ENCODE measurements at places on chromosomes 6 and 20.
A peak's percentile ranks its signal among the peaks of the same experiment; 100 is the strongest.

GRCh38 chr6:168420084-168420483 lies 20.9 kb upstream of the SMOC2 start:
- no peak for DNase-seq

- peak; percentile 39 for DNase-seq
Measured at GRCh38 chr6:17012421-17013225, 89.2 kb upstream of the STMND1 start.

DNA sequence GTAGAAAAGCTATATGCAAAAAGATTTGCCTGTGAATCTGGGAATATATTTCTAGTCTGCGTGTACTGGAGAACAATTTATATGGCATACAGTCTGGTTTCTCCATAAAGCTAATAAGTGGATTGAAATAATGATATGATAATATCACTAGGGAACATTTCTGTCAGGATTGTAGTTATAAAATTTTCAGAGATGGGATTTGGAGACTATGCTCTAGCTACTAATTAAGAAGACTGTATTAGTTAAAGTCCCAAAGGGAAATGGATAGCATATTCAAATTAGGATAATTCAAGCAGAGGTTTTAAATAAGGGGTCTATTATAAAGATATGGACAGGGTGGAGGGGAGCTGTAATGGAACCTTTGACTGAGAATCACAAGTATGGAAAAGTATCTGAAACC lies 7.2 kb upstream of the STX11 start:
- DNase-seq: no peak

GRCh38 chr20:9968015-9968414 lies 66.8 kb upstream of the ANKEF1 start:
- no peak for DNase-seq

GRCh38 chr6:4356899-4357659 lies 221.7 kb upstream of the ECI2 start:
- DNase-seq: no peak

DNA sequence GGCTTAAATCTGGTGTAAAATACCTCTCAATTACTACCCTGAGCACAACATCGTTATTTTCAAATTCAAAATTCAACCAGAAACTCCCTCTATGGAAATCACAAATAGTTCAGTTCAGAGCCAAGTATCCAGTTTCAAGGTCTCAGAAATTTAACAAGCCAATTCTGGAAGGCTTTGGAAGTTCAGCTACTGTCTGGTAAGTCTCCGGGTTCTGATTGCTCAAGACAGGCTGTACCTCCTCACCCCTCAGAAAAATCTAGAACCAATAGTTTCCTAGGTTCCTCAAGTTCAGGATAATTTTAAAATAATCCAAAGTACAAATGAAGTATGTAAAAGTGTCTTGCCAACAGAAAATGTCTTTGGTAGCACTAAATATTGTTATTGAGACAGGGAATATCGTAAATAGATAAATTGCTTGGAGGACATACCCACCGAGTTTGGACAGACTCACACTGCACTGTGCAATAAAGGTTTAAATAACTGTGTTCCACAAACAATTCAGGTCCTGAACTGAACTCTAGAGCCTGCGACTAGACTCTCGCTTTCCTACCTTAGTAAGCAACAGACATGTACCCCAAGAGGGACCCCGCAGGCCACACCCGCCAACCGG lies 729 bp downstream of the ATG5 start:
- no peak for DNase-seq

DNA sequence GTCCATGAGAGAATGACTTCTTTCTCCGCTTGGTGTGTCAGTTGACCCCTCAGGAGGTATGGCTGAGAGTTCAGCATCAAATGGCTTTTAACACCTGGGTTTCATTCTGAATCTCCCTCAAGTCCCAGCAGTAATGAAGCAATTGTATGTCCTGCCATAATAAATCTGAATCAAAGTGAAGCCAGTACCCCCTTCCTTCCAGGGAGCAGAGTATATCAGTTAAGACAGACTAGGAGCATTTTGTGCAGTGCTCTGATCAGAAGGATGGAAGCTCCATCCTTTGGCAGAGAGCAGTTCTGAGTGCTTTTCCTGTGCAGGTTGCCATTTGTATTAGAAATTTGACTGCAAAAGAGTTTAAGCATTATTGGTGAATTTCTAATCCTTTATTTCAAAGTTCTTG lies 46.9 kb upstream of the SPACA1 start:
- no peak for DNase-seq

DNA sequence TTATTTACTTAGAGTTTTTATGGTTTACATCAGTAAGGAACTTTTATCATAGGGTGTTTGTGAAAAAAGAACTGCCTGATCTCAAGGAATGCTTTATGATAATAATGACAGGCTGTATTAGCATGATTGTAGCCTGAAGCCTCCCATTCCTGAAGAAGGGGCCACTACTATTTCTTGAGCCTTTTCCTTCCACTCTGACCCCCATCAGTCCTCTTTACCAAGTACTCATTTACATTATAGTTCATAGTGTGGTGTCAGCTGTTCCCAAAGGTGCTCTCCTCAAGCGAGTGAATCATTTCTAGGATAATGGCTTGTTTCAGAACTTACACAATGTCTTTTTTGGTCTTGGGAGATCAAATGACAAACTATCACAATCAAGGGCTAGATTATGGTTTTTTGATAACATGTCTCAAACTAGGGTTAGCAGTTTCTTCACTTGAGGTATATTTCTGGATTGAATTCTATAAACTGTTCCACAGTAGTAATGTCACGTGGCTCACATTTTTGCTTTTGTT lies 283.6 kb downstream of the CDKAL1 start:
- no peak for DNase-seq

GRCh38 chr20:24676353-24676977 lies 207.0 kb downstream of the SYNDIG1 start:
- no peak for DNase-seq

DNA sequence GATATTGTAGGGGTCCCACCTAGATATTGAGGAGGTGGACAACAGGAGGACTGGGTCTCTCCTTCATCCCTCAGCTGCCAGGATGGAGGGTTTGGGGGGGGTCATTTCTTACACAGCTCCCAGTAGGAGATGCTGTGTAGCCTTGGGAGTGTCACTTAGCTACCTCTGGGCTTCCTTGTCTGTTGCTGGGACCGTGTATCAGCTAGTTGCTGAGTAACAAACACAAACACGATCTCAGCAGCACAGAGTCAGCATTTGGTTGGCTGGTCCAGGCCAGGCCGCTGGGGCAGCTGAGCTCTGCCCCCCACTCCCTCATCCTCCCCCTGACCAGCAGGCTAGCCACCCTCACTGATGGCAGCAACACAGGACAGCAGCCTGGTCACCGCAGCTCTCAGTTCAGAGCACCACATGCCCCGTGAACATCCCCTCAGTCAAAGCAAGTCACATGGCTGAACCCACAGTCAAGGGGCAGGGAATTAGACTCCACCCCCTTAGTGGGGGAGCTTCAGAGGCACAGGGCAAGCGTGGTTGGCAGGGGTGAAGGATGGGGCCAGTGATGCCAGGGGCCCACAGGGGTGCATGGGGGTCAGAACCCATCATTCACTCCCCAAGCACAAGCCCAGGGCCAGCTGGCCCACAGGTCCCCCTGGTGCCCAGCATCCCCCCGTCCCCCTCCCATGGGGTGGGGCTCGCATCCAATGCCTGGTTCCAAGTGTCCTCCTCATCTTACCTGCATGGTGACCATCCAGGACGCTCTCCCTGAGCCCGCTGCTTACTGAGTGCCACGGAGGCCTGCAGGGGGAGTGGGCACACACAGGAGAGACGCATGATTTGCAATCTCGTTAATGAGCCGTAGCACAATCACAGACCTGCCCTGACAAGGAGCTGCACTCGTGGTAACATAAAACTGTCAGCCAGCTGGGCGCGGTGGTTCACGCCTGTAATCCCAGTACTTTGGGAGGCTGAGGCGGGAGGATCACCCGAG lies 112.4 kb downstream of the TAF4 start:
- no peak for DNase-seq

DNA sequence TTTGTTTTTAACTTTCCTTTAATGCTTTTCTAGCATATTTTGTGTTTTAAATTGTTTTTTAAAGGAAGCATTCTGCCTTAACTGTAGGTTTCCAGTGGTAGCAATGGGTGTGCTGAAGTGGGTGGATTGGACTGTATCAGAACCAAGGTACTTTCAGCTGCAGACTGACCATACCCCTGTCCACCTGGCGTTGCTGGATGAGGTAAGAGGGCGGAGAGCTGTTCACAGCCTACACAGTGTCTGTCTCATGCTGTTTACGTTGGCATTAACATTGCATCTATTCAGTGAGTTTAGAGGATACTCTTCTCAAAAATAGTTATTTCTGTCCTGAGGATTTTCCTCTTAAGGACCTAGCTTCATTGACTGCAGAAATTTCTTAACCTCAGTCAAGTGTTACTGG lies 11.9 kb downstream of the NELFCD start:
- DNase-seq: no peak

- DNase-seq: no peak
Measured at GRCh38 chr6:155599561-155599960, 143.9 kb upstream of the NOX3 start.

GRCh38 chr6:37433657-37434271 lies 743 bp downstream of the CMTR1 start:
- DNase-seq: no peak

DNA sequence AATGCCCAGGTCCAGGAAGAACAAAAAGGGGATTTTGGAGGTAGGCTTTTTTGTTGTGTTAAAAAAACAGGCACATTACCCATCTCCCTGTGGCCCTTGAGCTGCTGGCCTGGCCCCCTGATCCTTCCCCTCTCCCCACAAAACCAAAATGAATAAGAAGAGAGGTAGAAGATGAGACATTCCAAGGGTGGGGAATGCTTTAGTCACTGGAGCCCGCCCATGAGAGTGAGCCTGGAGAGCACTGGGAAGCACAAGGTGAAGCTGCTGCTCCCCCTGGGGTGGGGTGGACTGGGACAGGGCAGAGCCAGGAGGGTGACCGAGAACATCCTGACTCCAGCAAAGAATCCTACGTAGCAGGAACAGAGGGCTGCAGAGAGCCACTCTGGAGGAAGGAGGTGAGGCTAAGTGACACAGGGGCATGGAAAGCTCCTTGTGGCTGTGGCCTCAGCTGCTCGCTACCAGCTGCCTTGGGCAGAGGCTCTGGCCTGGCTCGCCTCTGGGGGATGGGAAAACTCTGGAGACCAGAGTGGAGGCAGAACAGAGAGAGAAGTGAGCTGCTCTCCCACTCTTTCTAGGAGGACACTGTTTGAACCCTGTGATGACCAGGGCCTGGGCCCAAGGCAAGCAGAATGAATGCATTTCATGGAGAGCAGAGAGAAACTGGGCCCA lies 48.3 kb downstream of the AKAP7 start:
- peak; percentile 23 for DNase-seq

DNA sequence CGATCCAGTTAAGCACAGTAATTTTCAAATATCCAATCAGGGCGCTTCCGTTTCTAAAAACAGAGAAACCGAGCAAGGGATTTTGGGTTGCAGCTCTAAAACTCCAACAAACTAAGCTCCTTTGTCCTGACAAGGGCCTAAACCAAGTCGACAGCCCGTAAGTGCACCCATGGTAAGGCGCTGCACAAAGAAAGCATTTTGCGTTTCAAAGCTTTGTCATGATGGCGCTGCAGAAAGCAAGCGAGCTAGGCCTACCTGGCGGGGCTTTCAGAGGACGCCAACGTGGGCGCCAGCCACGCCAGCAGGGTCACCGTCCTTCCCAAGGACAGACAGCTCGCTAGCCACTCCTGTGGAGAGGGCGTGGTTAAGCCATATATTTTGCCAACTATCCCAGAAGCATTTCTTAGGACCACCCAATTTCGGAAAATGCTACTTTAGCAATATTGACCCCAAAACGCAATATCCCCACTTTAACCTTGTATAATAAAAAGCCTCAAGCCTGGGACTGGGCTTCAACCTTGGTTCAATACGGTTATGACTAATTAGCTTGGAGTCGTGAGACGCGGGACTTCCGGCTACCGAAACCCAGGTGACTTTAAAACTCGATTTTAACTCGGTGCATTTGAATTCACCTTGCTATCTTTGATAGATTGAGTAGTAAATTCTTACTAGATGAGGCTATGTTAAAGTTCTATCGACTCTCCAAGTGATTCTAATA lies 53.8 kb downstream of the TRIM38 start:
- DNase-seq: no peak

- DNase-seq: no peak
Measured at GRCh38 chr20:9483131-9483530, 31.3 kb upstream of the LAMP5 start.

DNA sequence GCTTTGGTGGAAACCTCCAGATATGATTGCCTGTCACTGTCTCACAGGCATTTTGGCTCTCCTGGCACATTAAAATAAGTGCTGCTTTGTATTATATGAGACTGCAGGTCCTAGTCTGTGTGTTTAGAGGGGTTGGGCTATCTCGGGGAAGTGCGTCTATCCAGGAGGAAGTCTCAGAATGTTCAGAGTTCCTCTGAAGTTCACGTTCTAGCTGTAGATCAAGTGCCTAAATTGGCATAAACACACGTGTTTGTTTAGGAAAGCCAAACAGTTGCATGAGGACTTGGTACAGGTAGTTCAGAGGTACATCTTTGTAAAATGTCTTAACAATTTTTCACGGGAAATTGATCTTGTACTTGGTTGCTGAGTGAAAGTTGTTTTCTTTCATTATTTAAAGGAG lies 36.4 kb upstream of the SLC22A1 start:
- DNase-seq: no peak

- no peak for DNase-seq
Measured at GRCh38 chr6:47343600-47343999, 33.9 kb upstream of the TNFRSF21 start.

GRCh38 chr6:82525775-82526495 lies 162.3 kb downstream of the TPBG start:
- no peak for DNase-seq

DNA sequence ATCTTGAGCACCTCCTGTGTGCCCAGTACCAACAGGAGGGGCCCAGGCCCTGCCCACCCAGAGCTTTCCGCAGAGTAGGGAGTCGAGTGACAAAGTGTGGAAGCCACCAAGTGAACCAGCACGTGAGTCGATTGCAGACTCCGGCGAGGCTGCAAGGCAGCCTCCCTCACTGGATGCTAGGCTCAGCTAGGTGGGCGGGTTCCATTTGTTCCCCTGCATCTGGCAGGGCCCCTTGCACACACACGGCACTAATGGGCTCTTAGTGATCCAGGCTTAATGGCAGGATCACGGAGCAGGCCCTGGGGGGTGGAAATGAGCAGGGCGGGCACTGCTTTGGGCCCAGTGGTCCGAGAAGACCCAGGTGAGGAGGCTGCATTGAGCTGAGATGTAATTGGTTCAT lies 140.4 kb downstream of the PHACTR3 start:
- no peak for DNase-seq

- DNase-seq: no peak
Measured at GRCh38 chr6:117253785-117254184, 11.6 kb upstream of the VGLL2 start.

GRCh38 chr6:586553-586952 lies 70.3 kb downstream of the HUS1B start:
- no peak for DNase-seq

DNA sequence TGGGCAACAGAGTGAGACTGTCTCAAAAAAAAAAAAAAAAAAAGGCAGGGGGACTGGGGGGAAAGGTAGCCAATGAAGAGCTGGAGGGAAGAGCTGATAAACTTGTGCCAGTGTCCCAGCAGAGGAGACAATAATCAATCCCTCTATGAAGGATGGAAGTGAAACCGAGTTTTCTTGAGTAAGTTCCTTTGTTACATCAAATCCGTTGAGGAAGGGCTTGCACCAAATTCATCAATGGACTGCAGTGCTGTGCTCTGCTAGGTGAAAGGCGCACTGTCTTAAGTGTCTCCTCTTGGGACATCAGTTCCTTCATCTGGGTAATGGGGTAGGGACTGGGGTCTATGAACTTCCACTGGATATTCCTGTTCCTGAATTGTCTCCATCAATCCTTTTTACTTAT lies 3.0 kb upstream of the CRIP3 start:
- no peak for DNase-seq
